Activated T-helper 1 cell treated with anti-CD3 and anti-CD28 coated beads, Interleukin-12 subunit alpha, Interleukin-12 subunit beta, Interleukin-2, Interleukin-4 antibody, amounts not matched to agents 30 ng/mL and 10 ng/mL and 1 ng/mL, durations not matched to agents 14 hours and 24 hours and 36 hours (primary cell): ENCODE measurements at places on chromosomes 13 and 19.

- peaks cover 16% of the 10 kb centered on the region for H3K27me3 ChIP-seq
- H3K4me1 ChIP-seq = no peaks in the 10 kb centered on the region
- H3K27ac ChIP-seq = no peak overlapping the region
- H3K36me3 ChIP-seq = no peaks in the 10 kb centered on the region
- no peak overlapping the region for H3K4me3 ChIP-seq
Observed at GRCh38 chr19:29751932-29752331, 36.9 kb upstream of the C19orf12 start.

DNA sequence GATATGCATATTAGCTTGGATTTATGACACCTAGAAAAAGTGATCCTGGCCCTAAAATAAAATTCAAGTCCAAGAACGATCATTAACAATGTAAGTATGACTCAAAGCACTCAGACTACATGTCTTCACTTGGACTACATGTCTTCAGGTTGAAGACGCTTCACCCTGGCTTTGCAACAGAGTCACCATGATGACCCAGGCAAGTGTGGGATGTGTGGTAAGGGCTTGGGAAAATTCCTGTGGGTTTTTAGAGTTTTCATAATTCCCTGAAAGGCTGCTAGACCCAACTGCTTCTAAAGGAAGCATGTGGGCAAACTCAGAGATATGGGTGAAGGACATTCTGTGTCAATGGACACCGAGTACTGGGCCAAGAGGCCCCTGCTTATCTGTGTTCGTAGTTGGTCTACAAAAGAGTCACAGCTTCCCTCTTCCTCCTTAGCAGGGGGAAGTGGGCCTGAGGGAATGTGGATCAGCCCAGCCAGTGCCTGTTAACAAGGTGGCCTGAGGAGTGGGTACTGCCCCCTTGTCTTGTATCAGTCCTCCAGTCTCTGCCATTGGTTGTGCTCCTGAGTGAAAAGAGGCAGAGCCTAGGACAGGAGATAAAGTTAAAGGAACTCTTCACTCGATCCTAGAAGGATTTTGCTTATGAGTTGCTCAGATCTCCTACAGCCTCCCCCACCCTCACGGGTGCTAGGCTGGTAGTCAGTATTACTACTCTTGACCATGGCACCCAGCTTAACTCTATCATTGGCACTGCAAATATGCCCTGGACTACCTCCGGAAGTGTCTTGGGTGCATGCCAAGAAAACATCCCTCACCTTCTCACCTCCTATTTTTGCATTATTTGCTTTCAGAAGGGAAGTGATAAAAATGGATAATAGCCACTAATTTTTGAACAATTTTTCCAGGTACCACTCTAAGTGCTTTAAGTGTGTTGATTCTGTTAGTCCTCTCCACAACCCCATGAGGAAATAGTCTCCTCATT, 406.3 kb downstream of the COG6 start:
- no peak overlapping the region for H3K27ac ChIP-seq
- H3K4me1 ChIP-seq = peaks cover 49% of the 10 kb centered on the region
- no peaks in the 10 kb centered on the region for H3K36me3 ChIP-seq
- H3K27me3 ChIP-seq = no peaks in the 10 kb centered on the region

- H3K36me3 ChIP-seq = no peaks in the 10 kb centered on the region
- H3K27me3 ChIP-seq = peaks cover 3% of the 10 kb centered on the region
- H3K4me1 ChIP-seq = peaks cover 11% of the 10 kb centered on the region
- H3K27ac ChIP-seq = no peak overlapping the region
Observed at GRCh38 chr13:43127827-43128226, 104.4 kb downstream of the DNAJC15 start.

DNA sequence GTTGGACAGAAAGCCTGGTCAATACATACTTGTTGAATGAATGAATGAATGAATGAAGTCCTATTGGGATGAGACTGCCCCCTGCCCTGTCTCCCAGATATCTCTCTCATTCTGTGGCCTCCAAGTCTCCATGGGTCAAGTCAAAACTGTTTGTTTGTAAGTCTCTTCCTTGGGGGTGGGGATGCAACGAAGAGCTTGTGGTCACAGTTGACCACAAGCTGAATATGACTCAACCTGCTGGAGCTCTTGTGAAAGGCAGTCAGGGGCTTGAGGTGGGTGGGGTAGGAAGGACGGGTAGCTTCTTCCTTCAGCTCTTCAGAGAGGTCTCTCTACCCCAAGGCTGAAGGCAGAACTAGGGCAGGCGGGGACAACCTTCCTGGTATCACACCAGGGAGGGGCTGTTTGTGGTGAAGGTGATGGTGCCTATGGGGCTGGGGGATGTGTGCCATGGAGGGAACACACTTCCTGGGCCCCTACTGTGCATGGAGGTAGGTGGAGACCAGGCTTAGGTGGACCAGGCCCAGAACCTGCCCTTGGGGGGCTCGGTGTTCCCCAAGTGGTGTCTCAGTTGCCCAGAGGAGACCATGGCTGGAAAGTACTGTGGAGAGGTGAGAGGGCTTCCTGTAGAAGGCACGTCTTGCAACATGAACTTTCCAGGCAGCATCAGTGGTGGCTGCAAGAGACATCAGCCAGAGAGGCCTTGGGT, 8.0 kb downstream of the MYO1F start:
- H3K27me3 ChIP-seq = peaks cover 2% of the 10 kb centered on the region
- H3K4me1 ChIP-seq = peaks cover 62% of the 10 kb centered on the region
- H3K4me3 ChIP-seq = peak overlapping the region; percentile 75
- peak; percentile 78 for DNase-seq
- peaks cover 29% of the 10 kb centered on the region for H3K36me3 ChIP-seq

- peaks cover 5% of the 10 kb centered on the region for H3K4me1 ChIP-seq
- no peak overlapping the region for H3K4me3 ChIP-seq
- no peak for DNase-seq
Observed at GRCh38 chr19:18809149-18809868, 18.2 kb upstream of the COMP start.

GRCh38 chr13:97319113-97319720, 97.1 kb downstream of the MBNL2 start:
- H3K36me3 ChIP-seq = peaks cover 10% of the 10 kb centered on the region
- H3K27ac ChIP-seq = no peak overlapping the region
- H3K27me3 ChIP-seq = no peaks in the 10 kb centered on the region
- no peak overlapping the region for H3K4me3 ChIP-seq

- H3K4me3 ChIP-seq = no peak overlapping the region
- no peaks in the 10 kb centered on the region for H3K4me1 ChIP-seq
- H3K36me3 ChIP-seq = no peaks in the 10 kb centered on the region
- H3K27ac ChIP-seq = no peak overlapping the region
- H3K27me3 ChIP-seq = peaks cover 2% of the 10 kb centered on the region
- no peak for DNase-seq
Observed at GRCh38 chr13:106656186-106656585, 88.2 kb upstream of the ARGLU1 start.

DNA sequence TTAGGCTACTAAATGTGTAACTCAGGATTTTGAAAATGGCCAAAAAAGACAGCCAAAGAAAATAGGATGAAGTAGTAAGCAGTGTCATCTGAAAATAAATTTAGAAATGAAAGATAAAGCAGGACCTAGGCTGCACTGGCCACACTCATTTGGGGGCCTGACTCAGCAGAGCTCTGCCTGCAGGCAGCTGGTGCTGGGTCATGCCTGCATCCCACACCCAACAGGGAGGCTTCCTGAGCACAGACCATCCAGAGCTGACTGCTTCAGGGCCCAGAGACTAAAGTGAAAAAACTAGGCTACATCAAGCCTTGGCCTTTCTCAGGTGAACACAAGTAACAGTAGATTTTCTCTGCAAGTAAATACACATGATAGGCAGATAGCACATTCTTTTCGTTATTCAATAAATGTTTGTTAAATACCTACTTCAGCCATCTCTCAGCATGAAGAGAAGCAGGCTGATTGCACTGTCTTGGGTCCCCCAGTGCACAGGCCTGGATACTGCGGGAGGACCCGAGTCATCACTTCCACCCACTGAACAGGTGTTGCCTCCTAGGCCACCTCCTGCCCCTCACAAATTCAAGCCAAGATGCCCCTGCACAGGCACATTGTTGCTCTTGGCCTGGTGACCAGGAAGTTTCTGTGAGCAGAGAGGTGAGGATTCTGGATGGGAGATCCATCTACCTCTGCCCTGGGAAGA, 284.0 kb downstream of the OXGR1 start:
- no peaks in the 10 kb centered on the region for H3K36me3 ChIP-seq
- H3K4me3 ChIP-seq = no peak overlapping the region
- H3K4me1 ChIP-seq = no peaks in the 10 kb centered on the region
- no peak for DNase-seq
- no peak overlapping the region for H3K27ac ChIP-seq

- H3K36me3 ChIP-seq = no peaks in the 10 kb centered on the region
- no peak for DNase-seq
- no peaks in the 10 kb centered on the region for H3K4me1 ChIP-seq
- no peak overlapping the region for H3K4me3 ChIP-seq
- H3K27ac ChIP-seq = no peak overlapping the region
Observed at GRCh38 chr13:24348385-24348784, 39.0 kb downstream of the C1QTNF9 start.

- no peak for DNase-seq
- H3K27ac ChIP-seq = no peak overlapping the region
- H3K4me3 ChIP-seq = no peak overlapping the region
- no peaks in the 10 kb centered on the region for H3K27me3 ChIP-seq
- H3K36me3 ChIP-seq = no peaks in the 10 kb centered on the region
Observed at GRCh38 chr13:26486550-26486949, 70.9 kb upstream of the WASF3 start.

DNA sequence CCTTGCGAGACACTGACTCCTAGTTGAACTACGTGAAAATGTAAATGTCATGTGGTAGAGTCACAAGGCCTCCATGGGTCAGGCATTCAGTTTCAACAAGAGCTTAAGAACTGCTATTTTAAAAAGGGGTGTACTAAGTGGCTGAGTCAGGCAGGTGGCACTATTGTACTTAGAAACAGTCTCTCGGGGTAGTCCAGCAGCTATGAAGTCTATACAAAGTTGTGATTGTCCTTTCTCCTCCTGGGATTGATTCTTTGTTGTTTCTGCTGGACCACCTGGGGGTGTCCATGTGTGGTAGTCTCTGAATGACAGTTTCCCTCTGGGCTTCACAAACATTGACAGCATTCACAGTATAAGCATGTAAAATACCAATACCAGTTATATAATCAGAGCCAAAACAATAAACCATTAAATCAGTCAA, 33.0 kb downstream of the UGGT2 start:
- no peak overlapping the region for H3K4me3 ChIP-seq
- no peak for DNase-seq
- H3K27ac ChIP-seq = no peak overlapping the region

DNA sequence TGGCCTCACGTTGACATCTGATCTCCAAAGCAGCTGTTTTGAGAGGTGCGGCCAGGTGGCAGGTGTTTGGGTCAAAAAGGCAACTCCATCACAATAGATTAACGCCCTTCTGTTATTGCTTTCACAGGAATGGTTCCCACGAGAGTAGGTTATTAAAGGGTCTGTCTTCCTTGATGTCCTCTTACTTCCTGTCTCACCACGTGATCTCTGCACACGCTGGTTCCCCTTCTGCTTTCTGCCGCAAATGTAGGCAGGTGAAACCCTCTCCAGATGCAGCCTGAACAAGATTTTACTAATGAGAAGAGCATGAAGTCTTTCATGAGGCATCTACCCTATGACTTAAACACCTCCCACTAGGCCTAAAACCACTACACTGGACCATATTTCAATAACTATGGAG, 22.8 kb upstream of the ZNF564 start:
- no peak overlapping the region for H3K27ac ChIP-seq
- no peaks in the 10 kb centered on the region for H3K4me1 ChIP-seq
- H3K4me3 ChIP-seq = no peak overlapping the region
- peaks cover 20% of the 10 kb centered on the region for H3K36me3 ChIP-seq

- no peak overlapping the region for H3K27ac ChIP-seq
- no peaks in the 10 kb centered on the region for H3K27me3 ChIP-seq
- DNase-seq = no peak
- H3K4me3 ChIP-seq = no peak overlapping the region
- peaks cover 8% of the 10 kb centered on the region for H3K4me1 ChIP-seq
Observed at GRCh38 chr19:37987356-37988332, 80.6 kb downstream of the SIPA1L3 start.

GRCh38 chr19:2041433-2041682, 9.7 kb downstream of the MKNK2 start:
- peak overlapping the region; percentile 87 for H3K27ac ChIP-seq
- DNase-seq = no peak
- H3K4me1 ChIP-seq = peaks cover 4% of the 10 kb centered on the region
- no peaks in the 10 kb centered on the region for H3K27me3 ChIP-seq
- H3K4me3 ChIP-seq = peak overlapping the region; percentile 81
- peaks cover 13% of the 10 kb centered on the region for H3K36me3 ChIP-seq

DNA sequence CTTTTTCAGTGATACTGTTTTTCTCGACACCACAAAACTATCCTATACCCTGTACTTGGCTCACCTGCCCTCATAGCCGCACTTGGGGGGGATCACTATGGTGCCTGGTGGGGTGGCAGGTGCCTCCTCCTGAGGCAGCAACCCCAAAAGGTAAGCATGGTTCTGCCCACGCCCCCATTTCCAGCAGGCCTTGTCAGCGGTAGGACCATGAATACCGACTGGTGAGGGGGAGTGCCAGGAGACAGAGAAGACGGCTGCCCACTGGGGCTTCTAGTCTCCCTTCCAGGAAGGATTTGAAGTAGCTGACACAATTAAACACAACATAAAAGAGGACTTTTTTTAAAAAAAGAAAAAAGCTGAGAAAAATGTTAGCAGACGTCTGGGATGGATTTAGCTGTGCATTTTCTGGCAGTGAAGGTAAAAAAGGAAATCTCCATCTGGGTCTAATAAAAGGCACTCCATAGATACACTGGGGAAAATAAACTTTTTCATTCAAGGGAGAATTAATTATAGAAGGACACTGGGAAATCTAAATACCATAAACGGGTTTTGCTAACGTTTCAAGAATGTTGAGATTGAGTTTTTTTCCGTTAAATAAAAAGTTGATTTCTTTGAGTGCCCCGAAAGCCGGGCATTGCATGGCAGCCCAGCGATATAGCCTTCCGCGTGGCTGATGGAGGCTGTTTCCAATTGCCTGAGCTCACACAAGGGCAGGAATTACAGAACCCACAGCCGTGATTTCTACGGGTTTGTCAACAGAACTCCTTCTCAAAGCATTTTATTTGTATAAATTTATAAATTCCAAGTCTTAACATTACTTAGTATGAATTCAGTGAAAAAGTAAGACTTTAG, 45.1 kb downstream of the ATP11A start:
- H3K27me3 ChIP-seq = no peaks in the 10 kb centered on the region
- no peak overlapping the region for H3K4me3 ChIP-seq
- H3K36me3 ChIP-seq = no peaks in the 10 kb centered on the region
- no peak for DNase-seq

GRCh38 chr13:23710366-23710765, 140.2 kb downstream of the TNFRSF19 start:
- H3K4me3 ChIP-seq = no peak overlapping the region
- H3K4me1 ChIP-seq = no peaks in the 10 kb centered on the region
- no peak for DNase-seq
- no peaks in the 10 kb centered on the region for H3K36me3 ChIP-seq

GRCh38 chr13:73335944-73336343, 277.1 kb downstream of the KLF5 start:
- no peak for DNase-seq
- H3K27ac ChIP-seq = no peak overlapping the region
- peaks cover 1% of the 10 kb centered on the region for H3K27me3 ChIP-seq
